B cell (primary cell): ENCODE measurements at places on chromosomes 7 and 10. TPM values are rescaled to one million over a fixed set of nuclear protein-coding genes. Genes with fewer than 3 reads are reported as not detected.

- no peaks in the 10 kb centered on the region for H3K4me1 ChIP-seq
- DNase-seq: no peak
- H3K27ac ChIP-seq: no peak overlapping the region
- H3K36me3 ChIP-seq: no peaks in the 10 kb centered on the region
- no peak overlapping the region for H3K4me3 ChIP-seq
Observed at GRCh38 chr7:101677391-101677790, 48.3 kb upstream of the MYL10 start.

DNA sequence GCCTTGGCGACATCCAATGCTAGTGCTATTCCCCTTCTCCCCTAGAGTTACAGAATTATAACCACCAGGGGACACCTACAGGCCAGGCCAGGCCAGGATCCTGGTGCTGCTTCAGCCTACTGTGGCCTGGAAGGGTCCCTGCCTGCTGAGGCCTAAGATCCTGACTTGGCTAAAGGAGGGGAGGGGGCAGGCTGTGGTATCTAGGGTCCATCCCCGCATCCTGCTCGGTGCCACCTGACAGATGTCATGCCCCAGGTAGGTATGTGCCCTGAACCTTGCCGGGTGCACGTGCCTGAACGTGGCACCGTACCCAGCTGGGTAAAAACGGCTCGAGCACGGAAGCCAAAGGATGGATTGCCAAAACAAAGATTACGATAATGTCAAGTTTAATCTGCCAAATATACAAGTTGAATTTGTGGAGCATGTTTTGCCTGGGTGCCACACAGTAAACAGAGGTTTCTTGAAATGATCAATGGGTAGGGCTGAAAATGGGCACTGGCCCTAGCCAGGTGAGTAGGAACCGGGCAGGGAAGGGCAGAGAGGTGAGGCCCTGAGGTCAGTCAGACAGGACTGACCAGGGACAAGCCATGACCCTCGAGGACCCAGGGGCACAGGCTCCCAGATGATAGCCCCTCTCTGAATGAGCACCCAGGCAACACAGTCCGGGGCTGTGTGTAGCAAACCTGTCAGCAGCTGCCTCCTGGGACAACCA, 12.6 kb downstream of the PDAP1 start:
- H3K27ac ChIP-seq: no peak overlapping the region
- H3K36me3 ChIP-seq: peaks cover 73% of the 10 kb centered on the region
- peaks cover 12% of the 10 kb centered on the region for H3K4me1 ChIP-seq
- H3K27me3 ChIP-seq: no peaks in the 10 kb centered on the region
- no peak for DNase-seq

- DNase-seq: no peak
- H3K4me1 ChIP-seq: no peaks in the 10 kb centered on the region
- no peak overlapping the region for H3K4me3 ChIP-seq
- no peaks in the 10 kb centered on the region for H3K27me3 ChIP-seq
- H3K36me3 ChIP-seq: no peaks in the 10 kb centered on the region
- H3K27ac ChIP-seq: no peak overlapping the region
Observed at GRCh38 chr10:130769146-130770017, 542.1 kb downstream of the TCERG1L start.

GRCh38 chr7:151690606-151691005, 170.9 kb upstream of the RHEB start:
- no peaks in the 10 kb centered on the region for H3K4me1 ChIP-seq
- H3K27ac ChIP-seq: no peak overlapping the region
- no peaks in the 10 kb centered on the region for H3K27me3 ChIP-seq
- no peaks in the 10 kb centered on the region for H3K36me3 ChIP-seq
- H3K4me3 ChIP-seq: no peak overlapping the region

- H3K4me1 ChIP-seq: no peaks in the 10 kb centered on the region
- H3K4me3 ChIP-seq: no peak overlapping the region
- H3K27ac ChIP-seq: no peak overlapping the region
- no peak for DNase-seq
- no peaks in the 10 kb centered on the region for H3K36me3 ChIP-seq
Observed at GRCh38 chr7:23970193-23970592, 260.2 kb downstream of the STK31 start.

Gene C10orf62
- not detected in 2 replicates for polyA plus RNA-seq

Gene NSUN5
- polyA plus RNA-seq: 98.0 and 103 TPM in 2 replicates

Gene NAMPT
- polyA plus RNA-seq: 11.6 and 58.4 TPM in 2 replicates

Gene PSPH
- 1.9 and 2.0 TPM in 2 replicates for polyA plus RNA-seq
